GM23338 (cell line): ENCODE measurements at places on chromosomes 3 and 15.
A peak's percentile ranks its signal among the peaks of the same experiment; 100 is the strongest.

DNA sequence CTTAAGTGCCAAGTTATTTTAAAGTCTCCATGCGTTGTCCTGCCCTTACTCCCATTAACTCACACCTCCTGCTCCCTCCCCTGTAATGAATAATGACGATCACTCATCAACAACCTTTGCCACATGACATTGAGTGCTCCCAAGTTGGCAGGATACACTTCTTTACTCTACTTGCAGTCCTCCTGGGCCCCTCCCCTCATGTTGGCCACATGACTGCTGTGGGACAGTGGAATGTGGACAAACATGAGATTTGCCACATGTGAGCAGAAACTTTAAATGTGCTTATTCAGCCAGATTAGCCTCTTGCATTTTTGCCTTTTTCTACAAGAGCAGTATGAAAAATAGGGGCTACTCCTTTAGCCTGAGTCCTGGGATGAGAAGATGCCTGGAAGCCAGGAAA is 167.9 kb downstream of the DCLK3 start:
- no peak for DNase-seq

DNA sequence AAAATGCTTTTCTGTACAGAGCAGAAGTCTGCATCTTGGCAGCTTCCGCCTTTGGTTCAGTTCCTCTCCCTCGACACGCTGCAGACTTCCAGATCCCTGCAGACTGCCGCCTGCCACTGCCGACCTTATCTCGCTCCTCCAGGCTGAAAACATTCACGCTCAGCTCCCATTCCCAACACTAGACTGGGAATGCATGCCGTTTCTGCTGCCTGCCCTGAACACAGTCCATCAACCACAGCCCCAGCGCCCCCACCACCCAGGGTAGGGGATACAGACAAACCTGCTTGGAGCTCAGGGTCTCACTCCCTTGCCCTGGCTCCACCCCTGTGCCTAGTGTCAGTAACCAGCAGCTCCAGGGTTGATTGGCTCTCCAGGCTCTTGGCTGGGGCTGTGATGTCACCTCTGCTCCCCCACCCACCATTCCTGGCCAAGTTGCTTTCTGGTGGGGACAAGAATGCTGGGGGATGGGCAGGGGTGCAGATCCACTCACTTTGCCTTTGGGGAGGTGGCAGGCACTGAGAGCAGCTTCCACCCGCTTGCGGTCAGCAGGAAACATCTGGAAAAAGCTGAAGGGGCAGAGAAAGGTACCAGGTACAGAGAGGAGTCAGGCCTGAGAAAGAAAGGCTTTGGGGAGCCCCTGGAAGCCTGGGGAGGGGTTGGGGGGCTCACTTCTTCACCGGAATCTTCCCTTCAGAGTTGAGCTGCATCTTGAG is 6.1 kb downstream of the PLCB2 start:
- peak; percentile 73 for DNase-seq

GRCh38 chr3:133860519-133860918 is 35.2 kb downstream of the RAB6B start:
- DNase-seq = peak; percentile 21

GRCh38 chr3:147945968-147946519 is 536.9 kb downstream of the ZIC1 start:
- DNase-seq = peak; percentile 65

GRCh38 chr3:53495520-53496391 is 1.3 kb downstream of the CACNA1D start:
- DNase-seq = peak; percentile 58

DNA sequence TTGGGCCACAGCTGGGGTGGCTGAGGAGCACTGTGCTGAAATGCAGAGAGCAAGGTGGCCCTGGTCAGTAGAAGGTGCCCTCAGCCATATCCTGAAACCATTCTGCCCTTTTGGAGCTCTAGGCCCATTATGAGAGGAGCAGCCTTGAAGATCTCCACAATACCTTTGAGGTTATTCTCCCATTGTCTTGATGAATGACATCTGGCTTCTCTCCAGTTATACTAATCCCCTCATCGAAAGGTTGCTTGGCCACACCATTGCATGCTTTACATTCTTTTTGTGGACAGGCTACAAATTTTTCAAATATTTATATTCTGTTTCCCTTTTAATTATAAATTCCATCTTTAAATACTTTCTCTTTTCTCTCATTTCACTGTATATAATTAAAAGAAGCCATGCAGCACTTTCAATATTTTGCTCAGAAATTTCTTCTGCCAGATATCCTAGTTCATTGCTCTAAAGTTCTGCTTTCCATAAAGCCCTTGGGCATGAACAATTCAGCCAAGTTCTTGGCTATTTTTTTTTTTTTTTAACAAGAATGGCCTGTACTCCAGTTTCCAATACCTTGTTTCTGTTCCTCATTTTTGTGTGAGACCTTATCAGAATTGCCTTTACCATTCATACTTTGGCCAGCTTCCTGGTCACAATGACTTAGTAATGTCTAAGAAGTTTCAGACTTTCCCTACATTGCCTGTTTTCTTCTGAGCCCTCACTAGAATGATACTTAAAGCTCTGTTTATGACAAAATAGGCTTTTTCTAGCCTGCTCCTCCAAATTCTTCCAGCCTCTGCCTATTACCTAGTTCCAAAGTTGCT is 138.9 kb upstream of the SGO1 start:
- no peak for DNase-seq

DNA sequence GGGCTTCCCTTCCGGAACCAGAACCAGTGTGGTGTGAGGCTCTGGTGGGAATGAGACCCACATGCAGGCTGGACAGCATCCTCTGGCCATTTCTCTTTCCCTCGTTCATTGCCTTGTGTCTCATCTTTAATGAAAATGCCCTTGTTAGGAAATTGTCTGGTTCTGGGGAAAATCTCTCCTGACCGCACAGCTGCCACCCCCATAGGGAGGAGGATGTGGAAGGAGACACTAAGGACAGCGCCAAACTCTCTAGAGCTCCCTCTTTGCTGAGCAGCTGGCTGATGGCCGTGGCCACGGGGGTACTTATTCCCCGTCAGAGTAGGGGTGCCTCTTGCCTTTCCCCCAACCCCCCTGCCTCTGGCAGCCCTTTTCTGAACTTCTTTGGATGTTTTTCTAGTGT is 297.6 kb upstream of the C2CD4B start:
- DNase-seq = no peak

GRCh38 chr15:62940755-62941361 is 101.7 kb upstream of the TPM1 start:
- no peak for DNase-seq

DNA sequence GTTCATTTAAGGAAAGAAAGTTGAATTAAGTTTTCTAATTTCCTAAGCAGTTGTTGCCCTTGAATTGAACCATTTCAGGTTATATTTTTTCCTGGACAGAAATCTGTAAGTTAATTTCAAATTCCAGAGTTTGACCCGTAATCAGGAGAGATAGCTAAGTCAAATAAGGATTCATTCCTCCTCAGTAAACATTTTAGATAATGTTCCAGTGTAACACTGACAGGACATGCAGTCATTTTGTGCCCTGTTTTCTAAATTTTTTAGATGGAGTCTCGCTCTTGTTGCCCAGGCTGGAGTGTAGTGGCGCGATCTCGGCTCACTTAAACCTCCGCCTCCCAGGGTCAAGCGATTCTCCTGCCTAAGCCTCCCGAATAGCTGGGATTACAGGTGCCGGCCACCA is 371.7 kb downstream of the DIPK2A start:
- DNase-seq = no peak

DNA sequence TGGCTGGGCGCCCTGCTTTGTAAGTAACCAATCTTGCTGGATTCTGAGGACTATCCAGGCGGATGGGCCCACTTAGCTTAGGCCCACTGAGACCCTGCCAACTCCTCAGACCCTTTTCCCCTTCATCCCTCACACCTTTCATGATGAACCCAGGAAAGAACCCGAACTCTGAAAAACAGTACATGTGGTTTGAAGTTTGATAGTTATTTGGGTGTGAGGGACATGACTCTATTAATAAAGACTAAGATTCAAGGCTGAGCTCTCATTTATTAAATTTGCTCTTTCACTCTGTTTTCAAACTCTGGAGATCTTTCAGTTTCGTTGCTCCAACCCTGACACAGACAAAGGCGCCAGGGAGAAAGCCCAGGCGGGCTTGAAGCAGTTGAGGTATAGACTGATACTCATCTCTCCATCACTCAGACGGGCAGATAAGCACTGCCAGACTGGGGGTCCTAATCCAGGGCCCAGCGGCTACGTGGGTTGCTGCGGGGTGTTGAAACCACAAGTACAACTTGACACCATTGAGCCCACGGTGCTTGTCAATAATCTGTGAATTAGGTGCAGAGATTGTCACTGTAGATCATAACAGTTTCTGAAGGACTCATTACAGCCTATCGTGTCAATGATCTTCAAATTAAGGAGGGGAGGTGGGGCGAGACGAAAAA is 7.2 kb upstream of the SOX2 start:
- peak; percentile 19 for DNase-seq

- DNase-seq = peak; percentile 61
Measured at GRCh38 chr3:147404800-147405230, 1.5 kb downstream of the ZIC4 start.

GRCh38 chr3:50585919-50586762 is 16.8 kb downstream of the HEMK1 start:
- DNase-seq = no peak

DNA sequence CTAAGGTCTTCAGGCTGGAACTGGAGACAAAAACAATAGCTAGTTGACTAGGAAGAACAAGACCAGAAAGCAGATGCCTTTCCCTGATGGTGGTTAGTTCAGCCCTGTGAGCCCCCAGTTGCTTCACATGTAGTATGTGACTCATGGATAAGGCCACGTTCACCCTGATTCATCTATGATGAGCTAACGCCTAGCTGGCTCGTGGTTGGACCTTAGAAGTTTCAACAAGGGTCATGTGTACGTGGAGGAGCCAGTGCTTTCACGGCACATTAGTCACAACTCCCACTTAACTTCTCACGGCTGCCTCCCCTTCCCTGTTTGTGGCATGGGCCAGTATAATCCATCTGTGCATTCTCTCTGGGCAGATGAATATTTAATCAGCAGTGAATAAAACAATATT is 20.6 kb downstream of the COL8A1 start:
- no peak for DNase-seq

DNA sequence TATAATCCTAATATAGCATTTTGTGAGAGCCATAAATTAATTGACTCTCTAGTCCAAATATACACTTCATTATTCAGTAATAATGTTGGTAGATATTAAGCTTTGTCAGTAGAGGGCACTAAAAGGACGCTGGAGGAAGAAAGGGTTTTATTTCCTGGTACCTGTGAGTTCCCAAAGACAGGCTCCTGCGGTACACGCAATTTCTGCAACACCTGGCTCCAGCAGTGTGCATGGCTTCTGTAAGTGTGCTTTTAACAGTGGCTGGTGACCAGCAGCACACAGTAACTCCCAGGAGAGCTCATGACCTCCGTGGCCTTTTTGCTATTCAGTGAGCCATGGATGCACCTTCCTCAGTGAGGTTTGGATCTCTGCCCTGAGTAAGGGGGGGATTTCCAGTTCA is 338.3 kb upstream of the ZNF385D start:
- peak; percentile 79 for DNase-seq

DNA sequence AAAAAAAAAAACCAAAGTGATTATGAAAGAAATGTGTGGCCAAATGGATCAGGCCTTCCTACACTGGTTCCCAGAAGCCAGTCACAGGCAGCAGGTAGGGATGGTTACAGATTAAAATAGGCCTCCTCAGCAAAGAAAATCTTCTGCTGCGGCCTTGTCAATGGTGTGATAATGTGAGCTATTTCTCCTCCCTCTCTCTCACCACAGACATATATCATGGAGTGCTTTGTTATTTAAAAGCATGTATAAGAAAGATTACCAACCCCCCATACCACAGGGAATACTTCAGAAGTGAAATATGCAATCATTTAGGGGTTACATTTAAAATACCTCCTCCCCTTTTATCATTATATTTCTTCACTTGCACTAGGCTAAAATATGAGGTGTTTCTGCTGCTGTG is 32.2 kb upstream of the LRTM1 start:
- DNase-seq = no peak

DNA sequence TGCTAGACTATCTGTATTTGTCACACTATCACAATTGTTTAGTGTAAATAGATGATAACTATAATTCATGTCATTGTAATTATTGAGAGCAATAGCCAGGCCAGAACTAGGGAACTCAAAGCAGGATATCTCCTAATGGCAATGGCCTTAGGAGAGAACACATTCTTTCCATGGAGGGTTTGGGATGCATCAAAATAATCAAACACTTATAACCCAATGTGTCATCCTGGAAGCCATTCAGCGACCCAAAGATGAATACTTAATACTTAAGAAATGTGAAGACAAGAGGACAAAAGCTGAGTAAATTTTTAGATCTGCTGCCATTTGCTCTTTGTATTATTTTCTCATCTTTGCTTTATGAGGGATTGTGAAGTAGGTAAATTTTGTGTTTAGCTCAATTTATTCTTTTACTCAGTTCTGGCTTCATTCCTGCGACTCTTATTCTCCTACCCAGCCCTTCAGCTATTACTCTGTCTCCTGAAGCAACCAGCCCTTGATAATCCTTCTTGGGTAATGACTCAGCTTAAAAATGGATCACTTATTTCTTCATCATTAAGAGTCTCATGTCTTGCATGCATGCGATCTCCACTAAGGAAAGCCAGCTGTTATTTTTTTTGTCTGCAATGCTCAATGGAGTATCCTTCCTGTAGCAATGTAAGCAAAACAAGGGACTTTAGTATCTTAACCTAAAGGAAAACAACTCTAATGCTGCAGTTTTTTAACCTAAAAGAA is 2.0 kb downstream of the OR4F15 start:
- no peak for DNase-seq

DNA sequence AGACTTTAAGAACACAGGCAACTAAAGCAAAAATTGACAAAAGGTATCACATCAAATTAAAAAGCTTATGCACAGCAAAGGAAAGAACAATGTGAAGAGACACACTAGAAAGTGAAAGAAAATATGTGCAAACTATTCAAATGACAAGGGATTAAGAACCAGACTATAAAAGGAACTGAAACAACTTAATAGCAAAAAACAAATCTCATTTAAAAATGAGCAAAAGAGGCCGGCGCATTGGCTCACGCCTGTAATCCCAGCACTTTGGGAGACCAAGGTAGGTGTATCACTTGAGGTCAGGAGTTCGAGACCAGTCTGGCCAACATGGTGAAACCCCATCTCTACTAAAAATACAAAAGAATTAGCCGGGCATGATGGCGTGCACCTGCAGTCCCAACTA is 14.4 kb downstream of the NGLY1 start:
- DNase-seq = no peak

- DNase-seq = no peak
Measured at GRCh38 chr3:133443649-133444422, 44.0 kb downstream of the BFSP2 start.

- no peak for DNase-seq
Measured at GRCh38 chr3:186917512-186918312, 12.6 kb upstream of the ST6GAL1 start.
